ENCODE measurements at places on chromosomes 12 and 14.

- DNase-seq: no peak
Observed at GRCh38 chr12:77160931-77161330, 95.6 kb upstream of the E2F7 start.

GRCh38 chr12:1630827-1631591, 2.0 kb downstream of the WNT5B start:
- DNase-seq: no peak

DNA sequence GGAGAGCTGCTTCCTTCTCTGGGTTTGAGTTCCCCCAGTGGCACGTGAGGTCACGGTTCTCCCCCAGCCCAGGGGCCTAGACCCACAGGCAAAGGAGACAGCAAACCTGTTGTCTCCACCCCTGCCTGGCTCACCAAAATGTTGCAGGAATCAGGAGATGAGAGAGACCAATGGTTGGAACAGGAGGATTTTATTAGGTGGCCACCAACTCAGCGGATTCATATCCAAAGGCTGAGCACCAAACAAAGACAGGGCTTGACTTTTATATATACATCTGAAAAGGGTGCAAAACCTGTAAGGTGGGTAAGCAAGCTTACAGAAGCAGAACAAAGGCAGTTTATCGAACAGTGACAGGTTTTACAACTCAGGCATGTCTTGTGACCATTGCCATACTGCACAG, 9.2 kb upstream of the ADAM21 start:
- no peak for DNase-seq

DNA sequence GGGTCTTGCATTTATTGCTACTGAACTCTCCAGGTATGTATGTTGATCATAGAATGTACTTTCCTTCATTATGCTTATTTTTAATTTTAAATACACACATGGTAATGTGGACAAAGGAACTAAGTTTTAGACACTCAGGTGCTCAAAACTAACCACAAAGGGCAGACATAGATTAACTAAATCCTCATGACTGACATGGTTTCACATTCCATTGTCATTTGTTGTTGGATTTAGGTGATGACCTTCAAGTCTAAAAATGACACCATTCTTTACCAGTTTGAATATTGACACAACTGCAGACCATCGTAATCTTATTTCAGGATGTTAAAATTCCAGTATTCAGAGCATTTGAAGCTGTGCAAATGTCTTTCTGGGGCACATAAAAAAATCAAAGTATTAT, 128.4 kb downstream of the BBS10 start:
- no peak for DNase-seq
